ENCODE measurements at places on chromosomes 3 and 15. TPM values are rescaled to one million over a fixed set of nuclear protein-coding genes. Genes with fewer than 3 reads are reported as not detected.
A peak's percentile ranks its signal among the peaks of the same experiment; 100 is the strongest.

- DNase-seq: no peak
Observed at GRCh38 chr3:25372167-25372566, 55.9 kb upstream of the RARB start.

DNA sequence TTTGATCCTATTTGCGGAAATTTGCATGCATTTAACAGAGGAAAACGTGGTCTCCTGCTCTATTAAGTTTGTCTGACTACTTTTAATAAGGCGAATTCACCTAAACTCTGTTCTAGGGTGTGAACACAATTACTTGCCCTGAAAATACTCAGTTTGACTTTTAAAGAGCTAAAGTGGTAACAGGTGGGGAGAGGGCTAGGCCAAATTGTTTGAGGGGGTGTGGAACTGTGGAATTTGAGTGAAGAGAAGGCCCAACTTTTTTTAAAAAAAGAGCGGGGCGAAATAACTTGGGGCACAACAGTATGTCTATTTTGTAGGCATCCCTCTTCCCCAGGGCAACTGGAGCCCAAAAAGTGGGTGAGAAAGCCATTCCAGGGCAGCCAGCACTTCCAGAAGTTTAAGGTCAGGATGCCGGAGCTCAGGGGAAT, 580 bp upstream of the FXR1 start:
- no peak for DNase-seq

- no peak for DNase-seq
Observed at GRCh38 chr15:33101036-33101435, 93.5 kb downstream of the FMN1 start.

Gene TAGLN3
- total RNA-seq: 0.95 TPM

GRCh38 chr3:973340-973739, 119.5 kb upstream of the CNTN6 start:
- DNase-seq: no peak

Gene CCR4
- not detected for total RNA-seq

GRCh38 chr15:100208921-100209603, 132.7 kb downstream of the ADAMTS17 start:
- DNase-seq: no peak

DNA sequence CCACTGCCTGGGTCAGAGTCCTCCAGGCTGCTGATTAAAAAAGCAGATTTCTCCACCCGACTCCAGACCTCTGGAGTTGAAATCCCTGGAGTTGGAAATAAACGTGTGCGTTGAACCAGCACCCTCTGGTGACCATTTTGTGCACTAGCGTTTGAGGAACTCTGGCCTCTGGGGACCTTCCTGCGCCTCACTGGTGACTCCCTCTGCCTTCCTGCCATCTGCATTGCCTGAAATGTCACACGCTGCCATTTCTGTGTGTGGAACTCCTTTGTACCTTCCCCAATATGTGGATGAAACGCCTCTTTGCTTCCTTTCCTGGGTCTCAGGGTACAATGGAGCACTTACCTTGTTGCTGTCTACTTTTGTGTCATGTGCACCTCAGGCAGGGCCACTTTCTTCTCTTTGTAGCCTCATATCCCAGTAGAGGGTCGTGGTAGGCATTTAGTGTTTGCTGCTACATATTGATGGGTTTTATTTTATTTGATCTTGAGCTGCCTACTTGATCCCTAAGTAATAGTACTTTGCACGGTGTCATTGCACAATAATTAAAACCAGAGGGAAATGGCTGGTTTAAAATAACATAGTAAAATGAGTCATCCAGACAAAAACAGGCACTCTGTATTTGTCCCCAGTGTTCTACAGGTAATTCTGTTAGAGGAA, 56.8 kb downstream of the GPR171 start:
- DNase-seq: peak; percentile 70

Gene TRAT1
- not detected for total RNA-seq

GRCh38 chr3:136235545-136235944, 14.6 kb upstream of the PCCB start:
- no peak for DNase-seq

DNA sequence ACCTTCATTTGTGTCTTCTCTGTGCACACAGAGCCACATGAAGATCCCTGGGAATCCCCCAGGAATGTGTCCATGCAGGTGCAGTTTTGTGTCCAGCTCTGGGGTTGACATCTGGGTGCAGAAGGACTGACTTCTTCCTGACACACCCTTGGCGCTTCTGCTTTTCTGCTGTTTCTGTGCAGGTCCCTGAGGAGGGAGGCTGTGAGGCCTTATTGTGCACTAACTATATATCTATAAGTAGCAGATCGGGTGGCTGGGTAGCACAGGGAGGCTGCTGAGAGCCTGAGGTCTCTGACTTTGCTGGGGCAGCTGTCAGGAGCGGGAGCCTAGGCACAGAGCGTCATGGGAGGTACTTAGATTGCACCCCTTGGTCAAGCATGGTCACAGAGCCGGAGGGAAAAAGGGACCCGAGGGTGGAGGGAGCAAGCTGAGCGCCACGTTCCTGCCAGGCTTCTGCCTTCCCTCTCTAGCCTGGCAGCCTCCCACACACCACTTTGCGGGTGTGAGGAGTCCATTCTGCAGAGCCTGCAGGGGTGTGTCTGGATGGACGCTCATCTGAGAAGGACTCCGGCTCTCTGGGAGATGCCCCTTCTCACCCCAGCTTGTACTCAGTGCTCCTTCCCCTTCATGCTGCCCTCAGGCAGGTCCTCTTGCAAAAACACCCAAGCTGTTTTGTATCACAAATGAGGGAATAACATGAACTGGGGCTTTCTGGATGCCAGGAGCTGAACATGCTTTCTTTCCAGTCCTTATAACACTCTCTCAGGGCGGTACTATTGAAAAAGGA, 23.9 kb downstream of the CCDC33 start:
- no peak for DNase-seq

- no peak for DNase-seq
Observed at GRCh38 chr3:14853271-14853951, 34.6 kb downstream of the FGD5 start.

- no peak for DNase-seq
Observed at GRCh38 chr15:44801364-44801763, 65.0 kb downstream of the TRIM69 start.

Gene EPHB3
- total RNA-seq: 3.6 TPM

DNA sequence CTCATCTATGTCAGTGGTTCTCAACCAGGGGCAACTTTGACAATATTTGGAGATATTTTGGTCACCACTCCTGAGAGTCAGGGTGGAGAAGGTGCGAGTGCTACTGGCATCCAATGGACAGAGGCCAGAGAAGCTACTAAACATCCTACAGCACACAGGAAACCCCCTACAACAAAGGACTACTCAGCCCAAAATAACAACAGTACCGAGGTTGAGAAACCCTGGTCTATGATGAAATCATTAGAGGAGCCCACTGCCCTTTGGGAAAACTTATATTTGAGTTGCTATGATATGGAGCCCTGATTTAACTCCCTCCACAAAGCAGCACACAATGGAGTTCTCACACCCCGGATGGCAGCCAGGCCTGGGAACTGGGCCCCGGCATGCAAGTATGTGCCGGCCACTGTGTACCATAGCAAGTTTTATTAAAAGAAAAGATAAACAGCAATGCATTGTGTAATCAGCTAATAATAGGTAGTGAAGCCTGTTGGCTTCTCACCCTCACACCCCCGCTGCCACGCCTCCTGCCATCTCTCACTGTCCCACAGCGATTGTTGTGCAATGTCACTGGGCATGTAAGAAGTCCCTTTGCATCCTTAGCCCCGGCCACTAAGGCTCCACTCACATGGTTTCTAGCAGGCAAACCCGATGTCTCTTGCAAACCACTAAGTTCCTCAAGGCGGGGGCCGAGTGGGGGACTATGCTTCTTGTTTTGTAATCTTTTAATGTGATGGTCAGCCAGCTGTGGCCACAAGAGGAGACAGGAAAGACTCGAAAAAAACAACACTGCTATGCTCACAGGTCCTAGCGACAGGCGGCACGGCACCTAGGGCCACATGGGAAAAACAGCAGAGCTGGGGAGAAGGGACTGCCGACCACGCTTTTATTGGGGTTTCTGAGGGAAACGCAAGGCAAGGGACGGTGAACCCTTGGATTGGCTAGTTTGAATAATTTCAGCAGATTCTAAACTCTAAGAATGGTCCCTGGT, 110.0 kb downstream of the AQP9 start:
- peak; percentile 92 for DNase-seq

GRCh38 chr3:157931517-157931916, 174.7 kb downstream of the SHOX2 start:
- no peak for DNase-seq

- DNase-seq: no peak
Observed at GRCh38 chr3:98701071-98701675, 62.0 kb upstream of the ST3GAL6 start.

- DNase-seq: no peak
Observed at GRCh38 chr3:153171918-153172317, 9.9 kb downstream of the RAP2B start.

DNA sequence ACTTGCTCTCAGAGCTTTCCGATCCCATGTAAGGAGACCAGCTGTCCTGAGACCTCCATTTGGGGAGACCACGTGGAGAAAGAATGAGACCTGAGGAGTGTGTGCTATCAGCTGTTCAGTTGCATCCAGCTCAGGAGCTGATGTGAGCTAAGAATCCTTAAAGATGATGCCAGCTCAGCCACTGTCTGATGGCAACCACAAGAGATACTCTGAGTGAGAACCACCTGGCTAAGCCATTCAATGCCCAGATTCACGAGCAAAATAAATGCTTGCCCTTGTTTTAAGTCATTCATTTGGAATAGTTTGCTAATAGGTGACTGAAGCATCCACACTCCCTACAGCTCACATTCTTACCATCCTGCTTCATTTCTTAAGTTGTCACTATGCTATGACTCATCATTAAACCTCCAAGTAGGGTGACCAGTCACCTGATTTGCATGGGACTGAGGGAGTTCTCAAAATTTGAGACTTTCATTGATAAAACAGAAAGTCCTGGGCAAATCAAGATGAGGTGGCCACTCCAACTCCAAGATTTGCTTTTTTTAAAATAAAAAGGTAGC, 56.4 kb downstream of the SPTSSB start:
- no peak for DNase-seq

Gene MYD88
- 5.7 TPM for total RNA-seq

GRCh38 chr3:159608311-159608710, 380.3 kb upstream of the IL12A start:
- no peak for DNase-seq

- DNase-seq: no peak
Observed at GRCh38 chr15:70154718-70155347, 57.1 kb upstream of the TLE3 start.

GRCh38 chr15:35907511-35907910, 361.5 kb upstream of the DPH6 start:
- DNase-seq: no peak

GRCh38 chr3:8276506-8276905, 225.1 kb upstream of the LMCD1 start:
- no peak for DNase-seq

DNA sequence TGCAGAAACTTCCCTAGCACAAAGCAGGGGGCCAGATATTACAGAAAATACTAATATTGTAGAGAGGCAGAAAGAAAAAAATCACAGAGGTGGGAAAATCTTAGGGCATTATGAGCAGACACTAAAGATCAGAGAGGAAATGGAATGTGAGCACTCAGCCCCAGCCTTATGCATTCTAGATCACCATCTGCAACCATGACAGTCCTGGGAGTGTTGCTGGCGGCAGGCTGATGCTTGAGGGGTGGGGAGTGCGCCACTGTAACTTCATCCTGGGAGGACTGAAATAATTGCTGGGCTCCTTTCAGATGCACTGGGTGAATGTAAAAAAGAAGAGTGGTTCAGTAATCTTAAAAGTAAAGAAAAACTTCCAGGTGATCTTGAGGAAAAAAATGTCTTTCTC, 427.6 kb upstream of the SEMA6D start:
- no peak for DNase-seq

- DNase-seq: no peak
Observed at GRCh38 chr15:70023769-70024491, 73.8 kb downstream of the TLE3 start.

DNA sequence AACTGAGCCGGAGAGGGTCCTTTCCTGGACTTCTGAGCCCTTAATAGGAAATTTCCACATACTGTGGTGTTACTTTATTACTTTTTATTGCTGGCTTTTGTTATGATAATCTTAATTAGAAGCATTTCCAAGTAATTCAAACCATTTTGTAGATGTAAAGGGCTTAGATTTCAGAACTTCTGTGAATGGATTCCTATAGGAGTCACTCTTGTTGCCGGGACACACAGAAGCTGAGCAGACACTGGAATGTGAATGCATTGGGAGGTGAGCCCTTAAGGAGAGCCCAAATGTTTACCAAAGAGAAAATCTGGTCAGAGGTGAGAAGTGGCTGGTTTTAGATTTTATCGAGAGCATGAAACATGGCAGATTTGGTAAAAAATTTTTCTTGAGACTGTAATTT, 87.4 kb downstream of the FNDC3B start:
- no peak for DNase-seq

Gene COL7A1
- total RNA-seq: 11.1 TPM

DNA sequence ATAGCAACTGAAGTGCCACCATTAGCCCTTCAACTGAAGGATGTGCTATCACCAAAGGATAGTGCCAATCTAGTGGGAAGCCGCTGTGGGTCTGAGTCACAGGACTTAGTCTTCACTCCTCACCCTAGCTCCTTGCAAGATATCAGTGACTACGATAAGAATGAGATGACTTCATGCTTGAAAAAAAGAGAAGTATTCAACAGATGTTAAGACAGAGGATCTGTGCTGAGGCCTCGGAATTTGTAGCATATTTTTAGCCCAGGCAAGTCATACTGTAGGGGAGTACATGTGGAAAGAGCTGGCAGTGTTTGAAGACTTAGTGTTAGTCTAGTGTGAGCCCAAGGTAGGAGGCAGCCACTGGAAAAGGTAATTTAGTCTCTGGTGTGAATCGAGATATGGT, 270.7 kb upstream of the LRTM1 start:
- DNase-seq: no peak

DNA sequence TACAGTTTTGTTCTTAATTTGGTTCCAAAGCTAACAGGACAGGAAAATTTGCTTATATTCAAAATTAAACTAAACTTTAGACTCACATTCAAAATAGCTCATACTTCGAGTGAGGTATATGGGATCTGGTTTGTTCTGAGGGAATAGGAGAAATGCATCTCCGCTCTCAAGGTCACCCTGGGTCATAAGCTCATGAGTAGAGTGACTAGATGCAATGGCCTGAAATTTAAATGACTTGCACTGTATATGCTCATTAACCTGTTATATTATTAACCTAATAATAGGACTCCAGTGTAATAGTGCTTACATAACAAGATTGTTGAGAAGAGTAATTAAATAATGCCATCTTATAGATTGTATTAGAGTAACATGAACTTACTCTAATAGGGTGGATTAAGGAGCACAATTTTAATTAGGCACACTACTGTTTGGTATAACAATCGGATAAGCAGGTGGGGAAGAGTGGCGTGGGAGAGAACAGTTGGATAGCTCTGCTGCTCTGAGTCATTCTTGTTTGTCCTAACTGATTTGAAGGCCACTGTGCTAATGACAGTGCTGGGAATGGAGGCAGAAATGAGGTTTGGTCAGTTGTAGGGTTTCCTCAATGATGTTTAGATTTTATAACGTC, 5.2 kb downstream of the NKTR start:
- DNase-seq: no peak

GRCh38 chr3:29334706-29335105, 53.8 kb downstream of the RBMS3 start:
- no peak for DNase-seq

GRCh38 chr3:40456279-40456939, 730 bp upstream of the RPL14 start:
- no peak for DNase-seq

Data from heart left ventricle (tissue), 16 donors.